ENCODE measurements at places on chromosomes 13 and 19. TPM values are rescaled to one million over a fixed set of nuclear protein-coding genes. Genes with fewer than 3 reads are reported as not detected.

GRCh38 chr13:20141238-20142022 lies 19.4 kb downstream of the GJA3 start:
- no peaks in the 10 kb centered on the region for H3K4me1 ChIP-seq
- DNase-seq = no peak
- peaks cover 57% of the 10 kb centered on the region for H3K27me3 ChIP-seq
- H3K4me3 ChIP-seq = no peak overlapping the region
- no peak overlapping the region for H3K27ac ChIP-seq

AP2S1 gene
- 468 TPM for total RNA-seq

GRCh38 chr13:23744315-23744714 lies 144.9 kb downstream of the MIPEP start:
- DNase-seq = no peak
- H3K36me3 ChIP-seq = no peaks in the 10 kb centered on the region
- H3K27ac ChIP-seq = no peak overlapping the region
- H3K4me1 ChIP-seq = peaks cover 31% of the 10 kb centered on the region
- H3K27me3 ChIP-seq = no peaks in the 10 kb centered on the region

GRCh38 chr13:34655554-34655953 lies 286.5 kb upstream of the NBEA start:
- no peak overlapping the region for H3K4me3 ChIP-seq
- no peaks in the 10 kb centered on the region for H3K36me3 ChIP-seq
- peaks cover 5% of the 10 kb centered on the region for H3K27me3 ChIP-seq
- H3K27ac ChIP-seq = no peak overlapping the region
- DNase-seq = no peak

DNA sequence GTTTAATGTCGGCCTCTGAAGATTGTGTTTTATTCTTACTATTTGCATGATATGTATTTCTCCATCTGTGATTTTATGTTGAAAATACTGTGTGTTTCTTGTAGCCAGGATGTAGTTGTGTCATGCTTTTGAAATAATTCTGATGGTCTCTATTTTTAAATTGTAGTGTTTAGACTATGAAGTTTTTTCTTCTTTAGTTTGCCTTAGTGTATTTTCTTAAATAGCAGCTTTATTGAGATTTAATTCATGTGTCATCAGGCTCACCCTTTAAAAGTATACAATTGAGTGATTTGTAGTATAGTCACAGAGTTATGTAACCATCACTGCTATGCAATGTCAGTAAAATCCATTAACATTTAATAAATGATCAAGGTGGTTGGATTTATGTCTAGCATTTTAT lies 74.5 kb downstream of the PCCA start:
- H3K27ac ChIP-seq = peak overlapping the region; percentile 56
- peak overlapping the region; percentile 8 for H3K4me3 ChIP-seq
- DNase-seq = no peak
- H3K36me3 ChIP-seq = peaks cover 23% of the 10 kb centered on the region

DNA sequence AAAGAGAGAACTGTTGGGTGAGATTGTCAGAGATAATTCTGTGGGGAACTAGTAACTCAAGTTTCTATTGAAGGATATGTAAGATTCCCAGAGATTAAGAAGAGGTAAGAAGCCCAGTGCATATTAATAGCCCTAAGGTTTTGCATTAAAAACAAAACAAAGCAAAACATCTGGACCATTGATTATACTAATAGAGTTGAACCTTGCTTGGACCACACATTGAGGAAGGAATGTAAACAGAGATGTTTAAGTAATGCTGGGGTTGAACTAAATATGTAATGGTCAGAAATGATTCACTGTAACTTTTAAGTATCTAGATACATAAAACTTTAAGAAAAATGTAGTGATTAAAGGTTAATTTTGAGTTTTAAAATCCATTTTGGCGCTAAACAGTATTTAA lies 1770.0 kb downstream of the PCDH9 start:
- no peaks in the 10 kb centered on the region for H3K27me3 ChIP-seq
- DNase-seq = peak; percentile 10
- H3K36me3 ChIP-seq = peaks cover 3% of the 10 kb centered on the region
- H3K4me1 ChIP-seq = peaks cover 27% of the 10 kb centered on the region

DPF1 gene
- total RNA-seq = 3.3 TPM

CCNA1 gene
- total RNA-seq = not detected

KLK5 gene
- total RNA-seq = not detected

PSMD8 gene
- 223 TPM for total RNA-seq

GRCh38 chr13:66887088-66887487 lies 343.0 kb downstream of the PCDH9 start:
- no peak for DNase-seq
- H3K27me3 ChIP-seq = peaks cover 2% of the 10 kb centered on the region
- H3K27ac ChIP-seq = no peak overlapping the region
- H3K36me3 ChIP-seq = no peaks in the 10 kb centered on the region

DNA sequence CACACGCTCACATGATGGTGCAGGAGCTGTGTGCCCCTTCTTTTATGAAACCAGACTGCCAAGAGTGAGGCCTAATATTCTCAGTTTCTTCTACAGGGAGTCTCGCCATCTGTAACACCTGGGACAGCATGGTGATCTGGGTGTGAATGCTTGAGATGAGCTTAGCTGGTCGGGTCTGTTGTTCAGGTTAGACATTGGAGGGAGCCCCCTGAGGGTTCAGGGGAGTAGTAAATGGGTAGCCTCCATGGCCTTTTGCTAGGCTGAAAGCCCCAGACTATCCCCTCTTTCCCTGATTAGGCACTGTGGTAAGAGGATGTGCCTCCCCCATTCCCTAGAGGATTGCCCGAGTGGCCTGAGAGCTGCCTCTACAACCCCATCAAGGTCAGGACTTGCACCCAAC lies 1916.1 kb downstream of the PCDH9 start:
- no peak for DNase-seq
- H3K36me3 ChIP-seq = peaks cover 6% of the 10 kb centered on the region
- no peaks in the 10 kb centered on the region for H3K4me1 ChIP-seq
- no peaks in the 10 kb centered on the region for H3K27me3 ChIP-seq
- H3K4me3 ChIP-seq = no peak overlapping the region

DNA sequence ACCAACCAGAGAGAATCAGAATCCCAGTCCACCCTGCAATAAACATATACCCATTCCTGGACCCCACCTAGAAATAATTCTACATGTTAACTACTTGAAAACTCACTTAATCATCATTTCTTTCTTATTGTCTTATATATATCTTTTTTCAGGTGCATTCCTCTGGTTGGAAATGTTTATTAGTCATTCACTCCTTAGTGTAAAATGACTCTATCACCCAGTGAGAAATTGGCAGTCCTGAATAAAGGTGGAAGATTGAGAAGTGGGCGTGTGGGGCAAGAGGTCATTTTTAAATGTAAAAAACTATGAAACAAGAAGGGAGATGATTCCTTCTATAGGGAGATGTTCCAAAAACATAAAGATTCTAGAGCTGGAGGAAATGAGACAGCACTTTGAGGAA lies 101.2 kb upstream of the MBNL2 start:
- H3K27ac ChIP-seq = no peak overlapping the region
- peaks cover 63% of the 10 kb centered on the region for H3K4me1 ChIP-seq
- no peak overlapping the region for H3K4me3 ChIP-seq
- no peak for DNase-seq

DNA sequence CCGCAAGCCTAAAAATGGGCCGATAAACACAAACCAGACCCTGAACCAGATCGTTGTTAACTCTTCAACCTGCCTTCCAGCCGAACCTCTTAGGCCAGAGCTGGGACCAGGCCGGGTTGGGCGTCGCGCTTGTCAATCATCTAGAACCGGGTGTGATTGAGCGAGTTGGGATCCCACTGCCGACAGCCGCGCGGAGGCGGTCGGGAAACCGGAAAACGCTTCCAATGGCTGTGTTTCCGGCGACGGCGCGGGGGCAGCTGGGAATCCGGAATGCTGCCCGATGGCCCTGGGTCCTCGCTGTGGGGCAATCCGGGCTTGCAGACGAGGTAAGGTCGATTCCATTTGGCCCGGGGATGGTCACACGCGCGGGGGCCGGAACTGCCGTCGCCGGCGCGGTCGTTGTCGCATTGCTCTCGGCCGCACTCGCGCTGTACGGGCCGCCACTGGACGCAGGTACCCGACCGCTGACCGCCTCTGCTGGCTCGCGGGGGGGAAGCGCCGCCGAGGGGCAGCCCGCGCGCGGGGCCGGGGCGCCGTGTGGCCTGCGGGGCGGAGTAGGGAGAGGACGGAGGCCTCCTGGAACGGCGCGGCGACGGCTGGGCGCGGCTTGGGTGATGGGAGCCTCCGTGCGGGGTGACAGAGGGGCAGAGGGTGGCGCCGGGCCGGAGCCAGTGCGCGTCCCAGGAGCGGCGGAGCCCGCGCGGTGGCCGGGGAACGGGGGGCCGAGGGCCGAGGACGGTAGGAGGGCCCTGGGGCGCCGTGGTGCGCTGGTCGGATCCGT lies at the start of gene NAXD:
TSS of gene NAXD (plus strand) at position 224 of the 781 bp plus-strand sequence. CDS start at position 281, 57 bp downstream.
- peak within 1 kb of the TSS; percentile 95 for H3K4me3 ChIP-seq
- peaks cover 9% of the 10 kb centered on the region for H3K27me3 ChIP-seq
- H3K36me3 ChIP-seq = peaks cover 9% of the 10 kb centered on the region
- peak within 1 kb of the TSS; percentile 94 for H3K27ac ChIP-seq

GRCh38 chr13:98332691-98333090 lies 155.6 kb upstream of the RNF113B start:
- H3K4me1 ChIP-seq = peaks cover 20% of the 10 kb centered on the region
- H3K27me3 ChIP-seq = no peaks in the 10 kb centered on the region
- no peak overlapping the region for H3K27ac ChIP-seq
- no peak for DNase-seq
- H3K4me3 ChIP-seq = no peak overlapping the region
- peaks cover 35% of the 10 kb centered on the region for H3K36me3 ChIP-seq

DNA sequence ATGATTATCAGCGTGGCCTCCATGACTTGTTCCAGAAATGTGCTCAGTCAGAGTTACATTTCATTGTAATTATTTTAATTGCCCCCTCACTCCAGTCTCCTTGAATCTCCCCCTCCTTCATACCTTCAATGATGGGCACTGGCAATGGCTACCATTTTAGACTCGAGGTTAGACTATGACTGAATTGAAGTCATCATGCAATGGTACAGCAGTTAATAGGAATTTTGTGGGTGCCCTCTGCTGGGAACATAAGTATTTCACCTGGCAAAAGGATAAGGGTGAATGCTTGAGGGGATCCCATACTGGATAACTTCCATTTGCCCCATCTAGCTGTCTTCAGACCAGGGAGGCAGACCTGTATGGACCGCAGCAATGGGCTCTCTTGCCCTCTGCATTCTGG lies 32.2 kb upstream of the USP12 start:
- peaks cover 4% of the 10 kb centered on the region for H3K27me3 ChIP-seq
- H3K4me3 ChIP-seq = no peak overlapping the region
- DNase-seq = peak; percentile 16
- H3K36me3 ChIP-seq = no peaks in the 10 kb centered on the region

DNA sequence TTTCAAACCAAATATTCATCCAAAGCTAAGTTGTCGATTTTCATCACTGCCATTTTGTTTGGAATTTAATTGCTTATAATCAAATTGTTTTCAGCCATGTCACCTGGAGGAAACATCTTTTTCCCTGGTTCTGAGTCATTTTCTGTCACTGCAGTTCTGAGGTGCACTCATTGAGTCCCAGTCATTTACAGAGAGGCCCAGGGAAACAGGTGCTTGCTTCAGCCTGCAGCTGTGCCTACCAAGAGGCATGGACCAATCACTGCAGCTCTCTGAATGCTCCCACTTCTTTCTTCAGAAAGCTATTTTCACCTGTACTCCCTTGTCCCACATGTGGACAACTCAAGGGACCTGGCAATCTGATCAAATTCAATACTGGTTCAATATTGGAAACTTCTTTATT lies 308.1 kb downstream of the COG6 start:
- no peaks in the 10 kb centered on the region for H3K4me1 ChIP-seq
- no peaks in the 10 kb centered on the region for H3K36me3 ChIP-seq
- DNase-seq = no peak
- H3K4me3 ChIP-seq = no peak overlapping the region

- H3K27ac ChIP-seq = no peak overlapping the region
- no peak overlapping the region for H3K4me3 ChIP-seq
- H3K4me1 ChIP-seq = no peaks in the 10 kb centered on the region
- peaks cover 2% of the 10 kb centered on the region for H3K27me3 ChIP-seq
- H3K36me3 ChIP-seq = peaks cover 9% of the 10 kb centered on the region
Observed at GRCh38 chr13:112169941-112170822, 103.2 kb downstream of the SOX1 start.

- no peak overlapping the region for H3K4me3 ChIP-seq
- no peak overlapping the region for H3K27ac ChIP-seq
- H3K27me3 ChIP-seq = peaks cover 19% of the 10 kb centered on the region
- DNase-seq = no peak
- peaks cover 8% of the 10 kb centered on the region for H3K4me1 ChIP-seq
Observed at GRCh38 chr19:47026156-47026555, 6.5 kb downstream of the NPAS1 start.

ERF gene
- 74.7 TPM for total RNA-seq

- peaks cover 32% of the 10 kb centered on the region for H3K4me1 ChIP-seq
- peaks cover 3% of the 10 kb centered on the region for H3K27me3 ChIP-seq
- no peaks in the 10 kb centered on the region for H3K36me3 ChIP-seq
- DNase-seq = no peak
- peak overlapping the region; percentile 91 for H3K4me3 ChIP-seq
Observed at GRCh38 chr19:662207-662961, 630 bp downstream of the RNF126 start.

GRCh38 chr19:8138201-8138600 lies 11.2 kb downstream of the FBN3 start:
- no peak for DNase-seq
- H3K36me3 ChIP-seq = no peaks in the 10 kb centered on the region
- no peak overlapping the region for H3K27ac ChIP-seq
- H3K27me3 ChIP-seq = peaks cover 12% of the 10 kb centered on the region
- peaks cover 10% of the 10 kb centered on the region for H3K4me1 ChIP-seq

DNA sequence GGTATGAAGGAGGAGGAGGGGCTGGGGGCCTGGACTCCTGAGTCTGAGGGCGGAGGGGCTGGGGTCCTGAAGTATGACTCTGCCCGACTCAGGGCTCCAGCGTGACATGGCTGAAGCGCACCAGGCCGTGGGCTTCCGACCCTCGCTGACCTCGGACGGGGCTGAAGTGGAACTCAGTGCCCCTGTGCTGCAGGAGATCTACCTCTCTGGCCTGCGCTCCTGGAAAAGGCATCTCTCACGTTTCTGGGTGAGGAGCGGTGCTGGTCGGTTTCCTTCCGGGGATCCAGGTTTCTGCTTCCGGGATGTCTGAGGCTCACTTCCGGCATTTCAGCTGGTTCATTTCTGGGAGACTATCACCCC lies 1.2 kb downstream of the CPT1C start:
- no peak for DNase-seq
- peaks cover 12% of the 10 kb centered on the region for H3K36me3 ChIP-seq
- H3K4me3 ChIP-seq = peak overlapping the region; percentile 91
- H3K27ac ChIP-seq = peak overlapping the region; percentile 9
- peaks cover 22% of the 10 kb centered on the region for H3K4me1 ChIP-seq

SLC8A2 gene
- not detected for total RNA-seq

B3GNT8 gene
- total RNA-seq = 0.59 TPM

- no peaks in the 10 kb centered on the region for H3K36me3 ChIP-seq
- H3K27me3 ChIP-seq = peaks cover 18% of the 10 kb centered on the region
- no peak overlapping the region for H3K27ac ChIP-seq
- H3K4me1 ChIP-seq = peaks cover 6% of the 10 kb centered on the region
- no peak overlapping the region for H3K4me3 ChIP-seq
- no peak for DNase-seq
Observed at GRCh38 chr13:24557081-24557480, 44.5 kb upstream of the PARP4 start.

SPACA4 gene
- not detected for total RNA-seq

- H3K4me1 ChIP-seq = peaks cover 28% of the 10 kb centered on the region
- no peak overlapping the region for H3K4me3 ChIP-seq
- no peaks in the 10 kb centered on the region for H3K27me3 ChIP-seq
Observed at GRCh38 chr13:101155920-101156319, 260.4 kb downstream of the NALCN start.

GGACT gene
- total RNA-seq = 2.5 TPM
